ENCODE measurements at places on chromosomes 6 and 20.
A peak's percentile ranks its signal among the peaks of the same experiment; 100 is the strongest.

DNA sequence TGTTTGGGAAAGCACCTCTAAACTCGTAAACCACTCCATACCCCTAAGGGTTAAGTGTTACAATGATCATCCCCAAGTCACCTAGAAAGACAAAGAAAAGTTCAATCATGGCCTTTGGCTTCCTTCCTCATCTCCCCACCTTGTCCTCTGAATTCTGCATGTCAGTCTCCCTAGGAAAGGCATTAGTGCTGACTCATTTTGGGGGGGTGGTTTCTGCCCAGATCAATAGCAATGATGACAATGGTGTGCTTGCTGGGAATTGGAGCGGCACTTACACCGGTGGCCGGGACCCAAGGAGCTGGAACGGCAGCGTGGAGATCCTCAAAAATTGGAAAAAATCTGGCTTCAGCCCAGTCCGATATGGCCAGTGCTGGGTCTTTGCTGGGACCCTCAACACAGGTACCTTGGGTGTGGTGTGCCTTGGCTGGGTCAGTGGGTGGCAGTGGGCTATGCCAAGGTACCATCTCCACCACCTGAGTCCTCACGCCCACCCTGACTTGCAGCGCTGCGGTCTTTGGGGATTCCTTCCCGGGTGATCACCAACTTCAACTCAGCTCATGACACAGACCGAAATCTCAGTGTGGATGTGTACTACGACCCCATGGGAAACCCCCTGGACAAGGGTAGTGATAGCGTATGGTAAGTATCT lies 21.2 kb downstream of the TGM3 start:
- DNase-seq: no peak

DNA sequence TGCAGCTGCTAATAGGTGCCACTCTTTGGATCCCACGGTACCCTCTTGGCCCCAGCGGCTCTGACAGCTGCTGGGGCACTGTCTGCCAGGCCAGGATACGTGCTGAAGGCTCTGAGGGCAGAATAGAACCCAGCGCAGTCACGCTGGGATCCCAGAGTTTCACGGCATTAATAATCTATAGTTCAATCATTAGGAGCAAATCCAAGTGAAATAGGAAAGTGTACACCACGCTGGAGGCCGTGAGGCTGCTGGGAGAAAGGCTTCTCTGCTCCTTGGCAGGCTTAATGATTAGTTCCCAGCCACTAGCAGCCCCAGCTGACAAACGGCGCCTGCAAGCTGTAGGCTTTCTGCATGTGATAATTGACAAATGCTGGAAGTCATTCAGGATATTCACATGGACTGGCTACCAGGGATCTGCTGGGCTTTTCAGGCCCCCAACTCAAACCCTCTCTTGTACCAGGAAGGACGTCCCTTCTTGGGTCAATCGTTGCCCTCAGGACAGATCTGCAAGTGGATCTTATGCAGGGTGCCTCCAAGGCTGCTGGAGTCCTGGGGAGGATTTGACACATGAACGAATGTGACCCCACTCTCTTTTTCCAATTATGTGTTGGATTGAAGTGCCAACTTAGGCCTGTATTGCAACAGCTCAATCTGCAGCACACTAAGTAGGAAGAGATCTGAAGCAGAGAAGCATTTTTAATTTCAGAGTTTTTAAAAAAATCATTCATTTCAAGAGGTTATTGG lies 50.1 kb upstream of the INSM1 start:
- no peak for DNase-seq

DNA sequence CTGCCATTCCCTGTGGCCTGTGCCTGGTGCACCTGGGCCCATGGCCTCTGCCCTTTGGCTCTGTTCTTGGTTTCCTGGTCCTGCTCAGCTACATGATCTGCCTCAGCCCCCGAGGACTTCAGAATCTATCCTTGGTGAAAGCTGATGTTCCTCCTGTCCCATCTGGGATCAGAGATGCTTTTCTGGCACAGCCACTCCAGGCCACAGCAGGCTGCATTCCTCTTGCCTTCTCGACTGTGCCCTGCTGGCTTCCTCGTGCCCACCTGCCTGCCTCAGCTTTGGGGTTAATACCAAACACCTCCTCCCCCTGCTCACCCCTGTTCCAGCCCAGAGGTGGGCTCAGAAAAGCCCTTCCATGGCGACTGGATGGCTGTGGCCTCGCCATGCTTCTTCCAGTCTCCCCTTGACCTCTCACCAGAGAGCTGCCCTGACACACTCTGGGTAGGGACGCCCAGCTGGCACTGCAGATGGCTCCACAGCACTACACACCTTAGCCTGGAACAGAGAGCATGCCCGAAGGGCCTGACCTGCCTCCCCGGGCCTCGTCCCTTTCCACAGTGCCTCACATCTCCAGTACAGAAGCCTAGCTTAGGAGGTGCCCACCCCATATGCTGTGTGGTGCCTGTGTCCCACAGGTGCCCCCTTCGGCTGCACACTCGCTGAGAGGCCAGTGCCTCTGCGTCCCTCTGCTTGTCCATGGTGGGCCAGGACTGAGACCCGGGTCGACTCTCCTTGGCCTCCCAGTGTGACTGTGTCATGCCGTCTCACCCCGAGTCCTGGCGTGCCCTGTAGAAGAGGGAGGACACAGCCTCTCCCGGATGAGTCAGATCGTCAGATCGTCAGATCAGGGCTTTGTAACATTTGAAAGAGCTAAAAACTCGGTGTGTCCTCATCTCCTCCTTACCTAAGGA lies 148.8 kb downstream of the DTNBP1 start:
- peak; percentile 67 for DNase-seq

GRCh38 chr6:10695086-10695657 lies 400 bp downstream of the PAK1IP1 start:
- peak; percentile 68 for DNase-seq
